ENCODE measurements at places on chromosomes 16 and 17.

DNA sequence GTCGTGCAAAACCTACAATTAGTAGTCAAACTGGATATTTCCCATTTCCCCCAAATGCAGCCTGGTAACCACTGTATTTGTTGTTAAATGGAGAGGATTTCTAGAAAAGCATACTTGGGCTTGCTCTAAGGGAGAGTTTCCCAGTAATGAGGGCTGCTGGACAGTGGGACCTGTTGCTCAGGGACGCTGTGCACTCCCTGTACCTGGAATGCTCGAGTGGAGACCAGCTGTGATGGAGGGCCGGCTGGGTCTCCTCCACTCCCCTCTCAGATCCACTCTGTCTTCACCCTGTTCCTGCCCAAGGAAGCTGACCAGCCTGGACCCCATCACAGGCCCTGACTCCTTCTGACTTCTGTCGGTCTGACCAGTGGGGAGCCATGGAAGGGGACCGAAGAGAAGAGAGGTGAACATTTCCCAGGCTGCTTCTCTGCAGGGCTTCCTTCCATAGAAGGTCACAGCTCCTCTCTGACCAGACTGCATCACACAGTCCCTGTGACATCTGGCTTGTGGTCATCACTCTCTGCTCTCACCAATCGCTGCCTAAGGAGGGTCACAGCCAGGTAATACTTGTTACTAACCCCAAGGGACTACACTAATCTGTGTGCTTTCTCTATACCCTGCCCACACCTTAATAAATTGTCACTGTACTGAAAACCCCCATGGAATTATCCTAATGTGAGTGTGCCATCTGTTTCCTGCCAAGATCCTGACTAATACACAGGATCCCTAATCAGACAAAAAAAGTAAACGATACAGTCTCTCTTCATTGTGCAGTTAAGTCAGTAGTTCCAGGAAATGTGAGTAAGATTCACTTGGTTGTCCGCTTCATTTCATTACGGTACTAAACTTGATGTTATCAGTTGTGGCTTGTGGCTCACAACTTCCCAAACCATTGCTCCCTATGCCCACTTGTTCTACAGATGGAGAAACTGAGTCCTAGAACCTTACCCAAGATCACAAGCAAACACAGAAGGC, 102.4 kb downstream of the CCT6B start:
- H3K4me3 ChIP-seq, result no peak overlapping the region
- H3K27ac ChIP-seq, result no peak overlapping the region
- H3K4me1 ChIP-seq, result no peaks in the 10 kb centered on the region
- DNase-seq, result no peak
- H3K36me3 ChIP-seq, result no peaks in the 10 kb centered on the region
- H3K27me3 ChIP-seq, result no peaks in the 10 kb centered on the region

DNA sequence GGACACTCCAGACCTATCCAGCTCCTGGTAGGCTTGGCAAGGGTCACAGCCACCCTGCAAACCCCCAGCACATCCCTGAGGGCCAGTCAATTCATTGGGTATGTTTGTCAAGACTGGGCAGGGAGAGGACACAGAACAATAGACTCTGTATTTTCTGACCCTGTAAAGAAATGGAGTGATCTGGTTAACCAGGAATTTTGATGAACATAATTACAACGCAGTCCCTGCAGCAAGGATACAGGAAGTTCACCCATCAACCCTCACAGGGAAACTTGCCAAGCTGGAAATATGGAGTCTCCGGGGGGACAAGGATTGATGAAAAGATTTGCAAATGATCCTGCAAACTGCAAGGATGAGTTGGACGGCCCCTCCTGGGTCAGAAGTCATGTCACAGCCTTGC, 126.1 kb upstream of the RCVRN start:
- no peak for DNase-seq
- H3K27me3 ChIP-seq, result no peaks in the 10 kb centered on the region
- H3K36me3 ChIP-seq, result no peaks in the 10 kb centered on the region
- no peaks in the 10 kb centered on the region for H3K4me1 ChIP-seq
- no peak overlapping the region for H3K4me3 ChIP-seq

DNA sequence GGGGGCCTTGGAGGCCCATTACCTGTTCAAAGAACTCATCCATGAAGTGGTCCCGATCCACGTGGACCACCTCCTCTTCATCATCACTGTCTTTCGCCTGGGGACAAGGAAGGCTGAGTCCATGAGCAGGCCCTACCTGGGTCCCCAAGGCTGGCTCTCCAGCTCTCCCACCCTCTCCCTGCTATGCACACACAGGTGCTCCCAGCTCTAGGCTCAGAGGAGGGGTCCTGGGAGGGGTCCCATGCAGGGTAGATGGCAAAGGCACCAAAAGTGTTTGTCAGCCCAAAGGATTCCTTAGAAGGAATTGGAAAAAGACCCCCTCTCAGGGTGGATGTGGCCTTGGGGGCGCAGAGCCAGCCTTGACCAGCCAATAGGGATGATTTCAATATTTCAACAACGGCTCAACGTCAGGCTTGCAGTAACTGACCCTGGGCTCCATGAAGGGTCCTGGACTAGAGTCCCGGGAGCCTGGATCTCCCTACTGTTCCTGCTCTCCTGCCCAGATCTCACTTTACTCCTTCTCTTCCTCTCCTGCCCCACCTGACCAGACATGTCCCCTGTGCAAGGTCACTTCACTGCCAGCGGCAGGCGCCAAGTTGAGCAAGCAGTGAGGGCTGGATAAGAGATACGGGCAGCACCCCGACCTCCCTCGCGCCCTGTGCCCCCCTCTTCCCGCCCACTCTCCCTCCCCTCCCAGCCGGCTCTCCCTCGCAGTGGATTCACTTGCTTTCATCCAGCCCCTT, 8.8 kb downstream of the STX1B start:
- H3K4me1 ChIP-seq, result peaks cover 6% of the 10 kb centered on the region
- no peak overlapping the region for H3K27ac ChIP-seq
- no peaks in the 10 kb centered on the region for H3K36me3 ChIP-seq
- DNase-seq, result no peak
- H3K27me3 ChIP-seq, result peaks cover 8% of the 10 kb centered on the region
- no peak overlapping the region for H3K4me3 ChIP-seq

DNA sequence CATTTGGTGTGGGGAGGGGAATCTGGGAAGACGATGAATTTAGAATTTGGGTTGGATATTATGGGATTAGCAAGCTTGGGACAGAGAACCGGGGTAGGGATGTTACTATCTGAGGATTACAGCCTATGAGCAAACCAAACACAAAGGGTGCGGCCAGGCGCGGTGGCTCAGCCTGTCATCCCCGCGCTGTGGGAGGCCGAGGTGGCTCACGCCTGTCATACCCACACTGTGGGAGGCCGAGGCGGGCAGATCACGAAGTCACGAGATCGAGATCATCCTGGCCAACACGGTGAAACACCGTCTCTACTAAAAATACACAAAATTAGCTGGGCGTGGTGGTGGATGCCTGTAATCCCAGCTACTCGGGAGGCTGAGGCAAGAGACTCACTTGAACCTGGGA, 60.9 kb downstream of the VPS53 start:
- peaks cover 63% of the 10 kb centered on the region for H3K36me3 ChIP-seq
- DNase-seq, result no peak
- no peaks in the 10 kb centered on the region for H3K27me3 ChIP-seq
- H3K4me1 ChIP-seq, result no peaks in the 10 kb centered on the region

GRCh38 chr17:82429824-82430223, 11.4 kb upstream of the OGFOD3 start:
- H3K4me1 ChIP-seq, result no peaks in the 10 kb centered on the region
- H3K4me3 ChIP-seq, result no peak overlapping the region
- no peak for DNase-seq
- H3K27me3 ChIP-seq, result no peaks in the 10 kb centered on the region

DNA sequence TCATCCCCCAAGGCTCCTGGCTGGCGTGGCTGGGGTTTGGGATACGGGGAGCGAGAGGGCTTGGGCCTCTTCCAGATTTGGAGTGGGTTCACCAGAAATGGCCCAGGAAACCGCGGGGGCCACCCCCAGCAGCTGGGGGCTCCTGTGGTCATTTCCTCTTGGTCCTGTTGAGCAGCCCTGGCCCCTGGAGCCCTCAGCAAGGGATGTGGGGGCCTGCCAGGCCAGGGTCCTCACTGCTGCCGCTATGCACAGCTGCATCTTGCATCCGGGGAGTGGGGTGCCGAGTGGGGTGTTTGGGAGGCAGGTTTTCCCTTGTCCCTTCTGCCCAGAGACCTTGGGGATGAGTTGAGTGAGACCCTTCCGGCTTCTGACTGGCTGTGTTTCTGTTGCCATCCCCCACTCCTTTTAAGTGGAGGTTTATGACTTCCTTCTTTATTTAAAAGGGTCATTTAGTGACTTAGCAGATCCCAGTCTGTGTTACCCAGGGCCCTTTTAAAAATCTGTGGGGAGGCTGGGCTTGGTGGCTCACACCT, 319.8 kb downstream of the SEC14L1 start:
- no peak for DNase-seq
- peaks cover 2% of the 10 kb centered on the region for H3K4me1 ChIP-seq
- no peak overlapping the region for H3K4me3 ChIP-seq
- H3K27ac ChIP-seq, result no peak overlapping the region

- no peak overlapping the region for H3K4me3 ChIP-seq
- peaks cover 5% of the 10 kb centered on the region for H3K4me1 ChIP-seq
- no peak for DNase-seq
- no peak overlapping the region for H3K27ac ChIP-seq
Measured at GRCh38 chr16:22770866-22771265, 43.1 kb upstream of the HS3ST2 start.

DNA sequence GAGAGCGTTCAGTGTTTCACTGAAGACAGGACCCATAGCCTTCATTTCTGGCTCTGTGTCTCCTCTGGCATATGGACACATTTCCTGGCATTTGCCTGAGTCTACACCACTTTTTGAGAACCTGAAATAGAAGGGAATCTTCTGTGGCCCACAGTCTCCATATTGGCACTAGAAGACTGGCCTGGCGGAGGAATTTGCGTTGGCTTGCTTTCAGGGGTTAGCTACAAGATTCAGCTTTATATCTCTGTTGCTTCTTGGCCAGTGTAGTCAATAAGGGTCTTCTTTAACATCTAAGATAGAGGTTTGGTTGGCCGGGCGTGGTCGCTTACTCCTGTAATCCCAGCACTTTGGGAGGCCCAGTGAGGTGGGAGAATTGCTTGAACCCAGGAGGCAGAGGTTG, 12.8 kb upstream of the CLEC18C start:
- no peak overlapping the region for H3K27ac ChIP-seq
- H3K4me1 ChIP-seq, result peaks cover 15% of the 10 kb centered on the region
- no peak for DNase-seq
- H3K36me3 ChIP-seq, result peaks cover 20% of the 10 kb centered on the region

DNA sequence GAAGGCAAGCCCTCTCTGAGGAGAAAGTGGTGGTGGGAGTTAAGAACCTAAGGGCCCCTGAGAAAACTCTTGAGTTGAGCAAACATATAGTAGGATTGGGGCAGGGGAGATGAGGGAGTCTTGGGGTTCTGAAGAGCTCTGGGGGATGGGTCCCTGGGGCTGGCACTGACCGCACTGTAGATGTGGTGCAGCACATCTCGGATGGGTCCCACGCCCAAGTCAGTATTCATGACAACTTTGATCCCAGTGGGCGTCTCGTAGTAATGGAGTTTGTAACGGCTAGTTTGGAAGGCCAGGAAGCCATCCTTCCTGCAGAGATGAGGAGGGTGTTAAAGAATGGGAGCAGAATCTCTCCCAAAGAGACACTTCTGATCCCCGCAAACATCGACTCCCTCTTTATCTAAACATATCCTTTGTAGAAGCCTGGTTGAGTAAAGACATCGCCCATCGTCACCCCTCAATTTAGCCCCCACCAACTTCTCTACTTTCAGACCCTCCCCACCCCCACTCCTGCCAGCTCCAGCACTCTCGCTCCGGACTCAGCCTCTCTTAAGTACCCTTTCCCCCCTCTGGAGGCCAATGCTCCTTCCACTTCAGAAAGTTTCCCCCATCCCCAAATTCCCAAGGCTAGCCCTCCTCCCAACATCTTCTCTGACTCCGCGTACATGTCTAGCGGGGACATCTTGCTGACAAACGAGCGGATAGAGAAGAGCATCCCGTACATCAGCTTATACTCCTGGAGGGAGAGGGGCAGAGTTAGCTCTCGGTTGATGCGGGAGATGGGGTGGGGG, 710 bp downstream of the TRAPPC1 start:
- DNase-seq, result no peak
- H3K4me3 ChIP-seq, result peak overlapping the region; percentile 95
- peaks cover 22% of the 10 kb centered on the region for H3K4me1 ChIP-seq
- H3K36me3 ChIP-seq, result peaks cover 17% of the 10 kb centered on the region

GRCh38 chr17:83175119-83175821, 95.9 kb downstream of the METRNL start:
- DNase-seq, result no peak
- H3K4me3 ChIP-seq, result no peak overlapping the region
- H3K27me3 ChIP-seq, result peaks cover 3% of the 10 kb centered on the region
- H3K4me1 ChIP-seq, result no peaks in the 10 kb centered on the region
- H3K27ac ChIP-seq, result no peak overlapping the region

DNA sequence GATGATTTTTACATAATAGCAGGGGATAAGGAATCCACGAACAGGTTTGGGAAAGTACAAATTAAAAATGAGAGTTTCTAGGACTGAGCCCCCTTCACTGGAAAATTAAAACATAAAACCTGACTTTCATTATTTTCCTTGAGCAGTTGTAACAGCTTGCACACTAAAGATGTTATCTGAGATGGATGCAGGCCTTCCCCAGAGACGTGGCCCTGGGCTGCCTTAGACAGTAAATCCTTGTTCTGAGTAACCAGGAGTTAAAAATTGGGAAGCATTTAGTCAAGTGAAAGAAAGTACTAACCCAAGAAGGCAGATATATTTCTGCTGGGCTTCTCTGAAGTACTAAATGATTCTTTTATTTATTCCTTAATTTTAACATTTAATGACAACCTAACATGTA, 432.2 kb upstream of the KIF2B start:
- no peak for DNase-seq
- H3K27me3 ChIP-seq, result no peaks in the 10 kb centered on the region
- H3K27ac ChIP-seq, result no peak overlapping the region

DNA sequence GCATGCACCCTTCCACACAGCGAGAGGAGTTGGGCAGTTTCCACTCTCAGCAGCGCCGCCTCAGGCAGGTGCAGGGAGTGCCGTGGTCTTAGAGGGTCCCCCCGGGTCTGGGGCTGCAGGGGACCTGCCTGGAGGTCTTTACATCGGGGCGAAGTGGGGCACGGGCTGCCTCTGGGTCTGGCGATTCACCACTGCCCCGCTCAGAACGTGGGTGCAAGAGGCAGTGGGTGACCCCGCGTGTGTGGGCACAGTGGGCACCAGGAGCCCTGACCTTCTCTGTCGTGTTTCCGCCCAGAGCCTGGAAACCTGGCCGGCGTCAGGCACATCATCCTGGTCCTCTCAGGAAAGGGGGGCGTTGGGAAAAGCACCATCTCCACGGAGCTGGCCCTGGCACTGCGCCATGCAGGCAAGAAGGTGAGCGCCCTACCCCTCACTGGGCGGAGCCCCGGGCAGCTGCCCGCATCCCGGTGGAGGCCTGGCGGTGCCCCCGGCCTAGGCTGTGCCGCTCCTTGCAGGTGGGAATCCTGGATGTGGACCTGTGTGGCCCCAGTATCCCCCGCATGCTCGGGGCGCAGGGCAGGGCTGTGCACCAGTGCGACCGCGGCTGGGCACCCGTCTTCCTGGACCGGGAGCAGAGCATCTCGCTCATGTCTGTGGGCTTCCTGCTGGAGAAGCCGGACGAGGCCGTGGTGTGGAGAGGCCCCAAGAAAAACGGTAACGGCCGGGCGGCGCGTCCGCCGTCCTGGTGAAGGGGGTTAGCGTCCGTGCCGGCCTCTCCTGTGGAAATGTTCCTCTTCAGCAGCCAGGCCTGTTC, 3.7 kb downstream of the NUBP2 start:
- H3K4me1 ChIP-seq, result peaks cover 5% of the 10 kb centered on the region
- no peak overlapping the region for H3K27ac ChIP-seq
